NCI-H1092 (cell line): ENCODE measurements at places on chromosomes 2 and 18.

GRCh38 chr2:40556293-40556692 is 104.4 kb upstream of the SLC8A1 start:
- no peak for DNase-seq

DNA sequence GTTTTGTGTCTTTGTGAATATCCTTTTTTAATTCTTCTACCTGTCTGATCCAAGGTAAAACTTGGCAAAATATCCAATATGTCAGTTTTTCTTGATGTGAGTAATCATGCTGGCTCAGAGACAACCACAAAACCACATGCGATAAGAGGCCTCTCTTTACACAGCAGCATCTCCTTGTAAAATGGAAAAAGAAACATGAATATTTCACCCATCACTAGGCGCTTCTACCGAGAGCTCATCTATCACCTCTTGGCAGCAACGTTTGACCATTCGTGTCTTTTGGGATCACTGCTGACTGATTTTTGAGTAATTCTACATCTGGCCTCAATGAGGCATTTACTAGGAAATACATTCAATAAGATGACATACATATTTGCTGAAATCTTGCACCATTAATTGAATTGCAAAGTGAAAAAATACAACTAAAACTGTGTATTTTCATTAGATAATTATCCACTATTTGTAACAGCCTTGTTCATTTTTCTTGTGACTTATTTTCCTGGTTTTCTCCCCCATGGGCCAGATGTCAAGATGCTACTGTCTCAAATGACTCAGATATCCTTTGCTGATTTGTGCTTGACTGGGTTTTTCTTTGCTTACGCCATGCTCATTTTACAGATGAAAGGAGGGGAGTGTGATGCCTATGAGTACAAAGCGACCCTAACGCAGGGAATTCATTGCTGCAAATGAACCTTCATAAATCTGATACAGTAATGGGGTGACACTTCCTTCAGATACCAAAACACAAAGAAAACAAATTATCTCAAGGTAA is 467.5 kb downstream of the FBXO15 start:
- DNase-seq = no peak

- DNase-seq = no peak
Measured at GRCh38 chr2:176769499-176770370, 442.9 kb upstream of the HNRNPA3 start.

DNA sequence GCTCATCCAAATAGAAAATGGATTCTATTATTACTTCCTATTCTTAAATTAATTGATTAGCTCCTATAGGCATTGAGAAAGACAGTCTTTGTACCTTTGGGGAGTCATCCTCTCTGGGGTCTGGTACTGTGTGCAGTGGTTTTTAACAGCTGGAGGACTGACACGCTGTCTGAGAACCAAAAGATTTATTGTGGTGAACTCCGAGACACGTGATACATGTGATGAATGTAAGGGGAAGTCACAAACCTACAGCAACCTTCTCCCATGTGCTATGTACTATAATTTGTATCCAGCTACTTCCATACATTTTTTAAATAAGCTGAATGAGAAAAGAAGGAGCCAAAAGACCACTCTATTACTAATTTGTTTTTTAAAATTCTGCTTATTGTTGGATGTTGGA is 133.7 kb downstream of the GALNT3 start:
- no peak for DNase-seq

GRCh38 chr18:452816-453215 is 47.7 kb downstream of the COLEC12 start:
- DNase-seq = no peak
